ENCODE measurements at places on chromosomes 13 and 19. TPM values are rescaled to one million over a fixed set of nuclear protein-coding genes. Genes with fewer than 3 reads are reported as not detected.

- DNase-seq, result no peak
Measured at GRCh38 chr13:90177512-90177911, 1170.0 kb upstream of the MIR17HG start.

CLEC17A gene
- 0.56 TPM for total RNA-seq

DNA sequence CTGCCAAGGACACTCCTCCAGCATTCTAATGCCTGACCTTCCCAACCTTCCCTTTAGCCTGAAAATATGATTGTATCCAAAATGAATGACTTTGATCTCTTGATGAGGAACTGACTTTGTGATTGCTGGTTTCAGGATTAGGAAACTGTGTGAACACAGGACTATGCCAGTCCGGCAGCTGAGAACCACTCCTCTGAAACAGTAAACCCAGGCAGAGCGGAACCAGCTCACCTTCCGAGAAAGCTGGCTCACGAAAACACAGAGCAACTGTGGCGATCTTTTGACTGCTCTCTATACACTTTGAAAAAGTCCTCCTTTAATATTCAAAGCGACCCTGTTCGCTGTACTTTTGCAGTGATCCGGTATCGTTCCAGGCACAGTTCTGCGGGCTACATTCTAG is 258.8 kb upstream of the IRS2 start:
- DNase-seq, result no peak

POMP gene
- total RNA-seq, result 53.4 TPM

DNA sequence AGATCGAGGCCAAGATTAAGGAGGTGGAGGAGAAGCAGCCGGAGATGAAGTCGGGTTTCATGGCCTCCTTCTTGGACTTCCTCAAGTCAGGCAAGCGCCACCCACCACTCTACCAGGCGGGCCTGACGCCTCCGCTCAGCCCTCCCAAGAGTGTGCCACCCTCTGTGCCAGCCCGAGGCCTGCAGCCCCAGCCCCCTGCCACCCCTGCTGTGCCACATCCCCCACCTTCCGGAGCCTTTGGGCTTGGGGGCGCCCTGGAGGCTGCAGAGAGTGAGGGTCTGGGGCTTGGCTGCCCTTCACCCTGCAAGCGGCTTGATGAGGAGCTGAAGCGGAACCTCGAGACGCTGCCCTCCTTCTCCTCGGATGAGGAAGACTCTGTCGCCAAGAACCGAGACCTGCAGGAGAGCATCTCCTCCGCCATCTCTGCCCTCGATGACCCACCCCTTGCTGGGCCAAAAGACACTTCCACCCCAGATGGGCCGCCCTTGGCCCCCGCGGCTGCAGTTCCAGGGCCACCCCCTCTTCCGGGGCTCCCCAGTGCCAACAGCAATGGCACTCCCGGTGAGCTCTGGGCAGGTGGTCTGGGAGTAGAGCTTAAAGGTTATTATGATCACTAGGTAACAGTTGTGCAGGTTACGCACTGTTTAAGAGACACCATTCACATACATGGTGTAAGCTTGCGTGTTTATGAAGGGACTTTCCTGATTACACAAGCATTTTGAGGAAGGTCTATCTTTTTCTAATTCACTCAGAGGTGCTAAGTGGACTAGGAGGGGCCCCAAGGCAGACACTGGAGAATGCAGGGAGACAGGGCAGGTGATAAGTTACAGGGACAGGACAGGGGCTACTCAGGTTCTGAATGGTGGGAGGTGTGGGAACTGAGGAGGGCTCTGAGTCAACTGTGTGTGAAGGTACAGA is 8.7 kb downstream of the PRR12 start:
- DNase-seq, result no peak

DNA sequence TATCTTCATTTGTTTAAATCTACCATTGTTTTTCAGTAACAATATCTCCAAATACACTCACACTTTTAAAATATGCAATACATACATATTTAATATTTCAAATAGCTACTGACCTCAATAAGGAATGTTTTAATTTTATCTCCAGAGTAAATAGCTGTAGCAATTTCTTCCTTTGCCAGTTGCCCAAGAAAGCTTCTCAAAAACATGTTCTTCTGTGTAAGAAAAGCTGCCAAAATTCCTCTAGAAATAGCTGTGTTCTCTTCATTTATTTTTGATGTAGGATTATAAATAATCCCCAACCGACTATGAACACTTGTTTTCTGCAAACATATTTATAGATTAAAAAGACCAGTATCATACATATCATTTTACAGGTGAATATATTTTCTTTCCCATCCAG is 150.5 kb downstream of the UGGT2 start:
- DNase-seq, result no peak

DNA sequence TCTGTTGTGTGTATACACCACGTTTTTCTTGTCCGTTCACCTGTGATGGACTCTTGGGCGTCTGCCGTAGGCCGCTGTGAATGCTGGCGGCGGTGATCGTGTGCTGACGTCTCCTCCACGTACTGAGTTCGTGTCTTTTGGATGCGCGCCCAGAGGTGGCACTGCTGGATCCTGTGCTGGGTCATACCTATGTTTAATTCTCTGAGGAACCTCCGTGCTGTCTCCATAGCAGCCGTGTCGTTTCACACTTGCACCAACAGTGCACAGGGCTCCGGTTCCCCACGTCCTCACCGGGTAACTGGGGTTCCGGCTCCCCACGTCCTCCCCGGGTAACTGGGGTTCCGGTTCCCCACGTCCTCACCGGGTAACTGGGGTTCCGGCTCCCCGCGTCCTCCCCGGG is 56.2 kb downstream of the ATP11A start:
- DNase-seq, result no peak

GRCh38 chr19:27776020-27776419 is 1436.9 kb downstream of the UQCRFS1 start:
- DNase-seq, result no peak

GRCh38 chr19:58084596-58085347 is 13.3 kb downstream of the ZSCAN18 start:
- no peak for DNase-seq

GRCh38 chr13:65844266-65844841 is 1385.8 kb downstream of the PCDH9 start:
- no peak for DNase-seq

DNA sequence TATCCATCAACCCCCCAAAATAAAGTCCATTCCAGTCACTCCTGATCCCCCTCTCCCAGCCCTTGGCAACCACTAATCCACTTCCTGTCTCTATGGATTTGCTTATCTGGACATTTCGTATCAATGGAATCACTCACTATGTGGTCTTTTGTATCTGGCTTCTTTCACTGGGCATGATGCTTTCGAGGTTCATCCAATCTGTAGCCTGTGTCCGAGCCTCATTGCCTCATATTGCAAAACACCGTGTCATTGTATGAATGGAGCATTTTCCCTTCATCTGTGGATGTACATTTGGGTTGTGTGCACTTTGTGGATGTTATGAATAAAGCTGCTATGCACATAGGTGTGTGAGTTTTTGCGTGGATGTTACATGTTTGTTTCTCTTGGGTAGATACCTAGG is 1.4 kb upstream of the FZR1 start:
- DNase-seq, result no peak

DNA sequence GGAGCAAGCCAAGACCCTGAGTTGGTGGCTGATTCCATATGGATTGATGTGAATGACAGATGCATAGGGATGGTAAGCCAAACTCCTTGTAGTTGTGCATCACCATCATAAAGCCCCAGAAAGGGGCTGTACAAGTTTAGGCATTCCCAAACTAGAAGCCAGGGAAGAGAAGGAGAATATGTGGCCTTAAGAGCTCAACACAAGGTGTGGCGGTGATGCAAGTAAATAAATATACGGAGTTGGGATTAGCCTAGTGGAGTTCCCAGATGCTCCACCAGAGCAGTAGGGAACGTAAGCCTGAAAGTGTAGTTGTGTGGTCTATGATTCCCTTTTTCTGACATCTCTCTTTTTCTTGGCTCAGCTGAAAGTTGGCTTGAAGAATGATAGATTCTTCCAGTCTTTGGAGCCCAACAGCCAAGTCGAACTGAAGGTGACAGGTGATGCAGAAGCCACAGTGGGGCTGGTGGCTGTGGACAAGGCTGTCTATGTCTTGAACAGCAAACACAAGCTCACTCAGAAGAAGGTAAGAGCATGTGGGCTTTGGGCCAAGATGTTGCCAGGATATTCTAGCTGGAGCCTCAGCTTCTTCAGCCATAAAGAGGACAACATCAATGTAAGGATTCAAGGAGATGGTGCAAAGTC is 30.1 kb downstream of the RDH8 start:
- no peak for DNase-seq

DNA sequence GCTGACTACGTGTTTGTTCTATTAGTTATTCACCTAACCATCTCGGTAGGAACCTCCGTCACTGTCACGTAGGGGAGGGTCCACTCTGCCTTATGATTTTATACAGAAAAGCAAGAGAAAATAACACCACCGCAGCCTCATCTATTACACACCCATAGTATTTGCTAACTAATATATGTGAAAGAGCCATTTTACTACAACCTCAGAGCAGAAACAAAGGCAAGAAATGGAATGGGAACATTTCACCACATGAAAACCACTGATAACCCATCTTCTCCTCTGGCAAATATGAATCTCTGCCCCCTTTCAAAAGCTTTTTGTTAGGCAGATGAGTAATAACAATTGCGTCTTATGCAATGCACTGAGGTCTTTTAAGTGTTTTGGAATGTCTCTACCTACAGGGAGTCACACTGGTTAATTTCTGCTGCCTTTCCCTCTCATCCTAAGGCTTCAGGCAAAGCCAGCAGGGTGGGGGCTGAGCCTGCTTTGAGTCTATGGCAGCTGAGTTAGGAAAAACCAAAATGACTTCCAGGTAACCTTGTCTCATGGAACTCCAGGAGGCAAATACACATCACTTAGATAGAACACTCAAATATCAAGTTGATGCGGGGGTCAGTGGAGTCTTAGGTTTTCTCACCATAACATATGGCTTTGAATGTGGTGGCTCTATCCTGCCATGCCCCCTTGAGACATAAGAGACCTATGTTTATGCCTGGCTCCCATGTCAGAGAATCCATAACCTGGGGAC is 15.0 kb downstream of the TSHZ3 start:
- no peak for DNase-seq

B3GNT8 gene
- total RNA-seq, result 1.0 TPM

KIR2DL1 gene
- total RNA-seq, result not detected

ADAMTS10 gene
- 31.9 TPM for total RNA-seq

GRCh38 chr13:19266979-19267378 is 85.4 kb upstream of the TUBA3C start:
- DNase-seq, result no peak

LILRB3 gene
- 3.6 TPM for total RNA-seq

DNA sequence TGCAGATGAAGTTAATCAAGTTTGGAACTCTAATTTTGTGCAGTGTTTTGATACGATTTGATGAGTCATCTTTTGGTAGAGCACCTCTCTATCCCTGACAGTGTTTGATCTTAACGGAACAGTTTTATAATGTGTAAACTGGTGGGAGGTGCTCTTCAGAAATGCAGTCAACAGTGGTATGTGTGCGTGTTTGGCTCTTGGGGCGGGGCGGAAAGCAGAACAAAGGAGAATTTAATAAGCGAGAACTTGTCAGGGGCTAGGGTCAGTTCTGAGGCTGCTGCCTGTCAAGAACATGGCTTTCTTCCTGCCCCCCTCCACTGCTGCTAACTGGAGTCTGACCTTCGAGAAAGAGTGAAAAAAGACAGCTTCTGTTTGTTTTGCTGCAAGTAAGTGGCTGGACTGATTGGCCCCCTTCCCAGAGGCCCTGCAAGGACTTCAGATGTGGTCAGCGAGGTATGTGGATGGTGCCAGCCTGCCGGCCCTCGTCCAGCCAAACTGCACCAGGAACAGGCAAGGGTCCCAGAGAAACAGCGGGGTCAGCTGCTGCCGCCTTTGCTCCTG is 40.8 kb downstream of the BBC3 start:
- peak; percentile 80 for DNase-seq

GRCh38 chr13:50676602-50677001 is 166.9 kb downstream of the DLEU7 start:
- DNase-seq, result no peak

DNA sequence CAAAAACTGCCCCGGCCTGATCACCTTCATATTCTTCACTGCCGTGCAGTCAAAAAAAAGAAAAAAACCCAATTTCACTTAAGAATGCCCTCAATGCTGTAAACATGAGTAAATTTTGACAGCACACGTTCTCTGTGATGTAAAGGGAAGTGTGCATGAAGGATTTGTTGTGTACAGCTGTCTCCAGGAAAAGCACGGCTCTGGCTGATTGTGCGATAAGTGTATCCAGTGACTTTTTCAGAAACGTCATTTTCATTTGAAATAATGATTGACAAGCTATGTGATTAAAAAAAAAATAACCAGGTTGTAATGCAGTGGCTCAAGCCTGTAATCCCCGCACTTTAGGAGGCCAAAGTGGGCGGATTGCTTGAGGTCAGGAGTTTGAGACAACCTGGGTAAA is 39.6 kb downstream of the ANKRD10 start:
- no peak for DNase-seq

DNA sequence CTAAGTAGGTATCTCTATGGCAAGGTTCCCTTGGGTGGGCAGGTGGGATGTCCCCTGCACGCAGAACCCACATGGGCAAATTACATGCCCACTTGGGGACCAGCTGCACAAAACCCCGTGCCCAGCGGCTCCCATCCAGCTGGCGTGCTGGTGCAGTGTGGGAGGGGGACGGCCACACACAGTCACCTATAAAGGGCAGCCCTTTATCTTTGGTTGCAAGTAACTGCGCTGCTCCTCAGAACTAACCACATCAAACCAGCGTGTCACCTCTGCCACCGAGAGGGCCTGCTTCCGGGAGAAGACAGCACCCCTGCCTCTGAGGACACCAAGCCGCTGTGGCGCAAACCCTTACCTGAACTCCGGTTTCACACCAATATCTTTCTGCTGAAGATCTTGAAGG is 32.2 kb downstream of the ANKRD27 start:
- DNase-seq, result no peak

CYP4F3 gene
- 0.74 TPM for total RNA-seq

GRCh38 chr13:96003304-96003703 is 49.9 kb downstream of the UGGT2 start:
- DNase-seq, result no peak

DNA sequence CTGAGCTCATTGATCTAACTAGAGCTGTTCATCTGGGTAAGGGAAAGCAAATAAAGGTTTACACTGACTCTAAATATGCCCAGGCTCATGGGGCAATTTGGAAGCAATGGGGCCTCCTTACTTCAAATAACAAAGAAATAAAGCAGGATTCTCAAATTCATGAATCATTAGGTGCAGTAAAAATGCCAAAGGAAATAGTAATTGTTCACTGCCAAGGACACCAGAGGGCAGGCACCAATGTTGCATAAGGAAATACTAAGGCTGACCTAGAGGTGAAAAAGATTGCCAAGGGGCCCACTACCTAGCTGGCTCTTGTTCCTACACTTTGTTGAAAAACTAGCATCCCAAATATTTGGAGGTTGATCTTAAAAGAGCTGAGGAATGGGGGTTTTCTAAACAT is 1686.7 kb upstream of the MIR17HG start:
- no peak for DNase-seq

DNA sequence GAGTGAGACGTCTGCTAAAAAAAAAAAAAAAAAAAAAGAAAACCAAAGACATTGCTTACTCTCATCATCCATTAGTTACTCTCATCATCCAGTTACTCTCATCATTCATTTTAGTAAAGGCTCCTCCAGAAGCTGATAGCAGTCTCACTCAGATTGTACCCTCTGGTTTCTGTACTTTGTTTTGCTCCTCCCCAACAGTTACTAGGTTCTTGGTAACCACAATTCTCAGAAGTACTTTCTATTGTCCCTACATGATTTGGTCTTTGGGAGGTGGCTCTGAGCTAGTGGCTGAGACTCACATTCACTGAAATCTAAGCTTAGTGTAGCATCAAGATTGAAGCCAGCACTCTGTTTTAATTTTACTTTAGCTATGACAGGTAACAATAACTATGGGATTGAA is 14.3 kb downstream of the ERICH4 start:
- DNase-seq, result no peak

SMG9 gene
- 65.0 TPM for total RNA-seq

- DNase-seq, result no peak
Measured at GRCh38 chr19:48444129-48444935, 1.5 kb upstream of the GRWD1 start.

PRR36 gene
- total RNA-seq, result 2.9 TPM
